Activated T-helper 9 cell treated with anti-CD3 and anti-CD28 coated beads, Interleukin-2, amount 50 U/mL, for 16 hours (primary cell): ENCODE measurements at places on chromosomes 13 and 19.

DNA sequence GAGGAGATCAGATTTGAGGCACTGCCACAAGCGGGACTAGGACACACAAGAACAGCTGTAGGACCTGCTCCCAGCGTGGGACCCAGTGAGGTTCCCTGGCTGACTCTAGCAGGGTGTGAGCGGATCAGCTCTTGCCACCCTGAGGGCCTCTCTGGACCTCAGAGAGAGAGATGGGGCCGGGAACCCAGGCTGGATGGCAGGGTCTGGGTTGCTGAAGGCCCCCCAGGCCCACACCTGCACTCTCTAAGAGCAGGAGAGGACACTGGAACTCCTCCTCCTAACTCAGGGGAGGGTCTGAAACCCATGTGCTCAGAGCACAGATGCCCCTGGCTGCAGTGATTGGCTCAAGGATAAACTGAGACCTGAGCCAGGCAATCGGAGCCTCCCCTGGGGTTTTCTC lies 13.5 kb upstream of the IL4I1 start:
- DNase-seq, result no peak

DNA sequence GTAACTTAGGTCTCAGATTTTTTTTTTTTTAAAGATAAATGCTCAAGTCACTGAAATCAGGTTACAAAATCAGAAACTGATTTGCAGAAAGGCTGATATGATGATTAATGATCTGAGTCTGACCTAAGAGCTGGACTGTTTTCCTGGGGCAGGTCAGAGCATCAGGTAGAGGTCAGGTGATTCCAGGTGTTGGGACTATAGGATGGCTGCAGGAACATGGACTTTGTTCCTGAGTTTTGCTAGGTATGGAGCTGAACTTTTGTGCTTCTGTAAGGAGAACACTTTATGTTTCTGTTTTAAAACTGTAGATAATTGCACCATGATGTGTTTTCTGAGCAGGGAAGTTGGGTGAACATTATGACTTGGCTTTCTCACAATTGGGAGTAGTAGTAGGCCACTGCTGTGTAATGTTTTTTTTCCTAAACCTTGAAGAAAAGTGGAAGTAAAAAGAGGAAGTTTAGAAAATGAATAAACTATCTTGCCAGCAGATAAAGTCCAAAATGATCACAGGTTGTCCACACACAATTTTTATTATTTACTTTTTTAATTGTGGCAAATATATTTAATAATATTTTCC lies 297.2 kb downstream of the DCT start:
- DNase-seq, result no peak

DNA sequence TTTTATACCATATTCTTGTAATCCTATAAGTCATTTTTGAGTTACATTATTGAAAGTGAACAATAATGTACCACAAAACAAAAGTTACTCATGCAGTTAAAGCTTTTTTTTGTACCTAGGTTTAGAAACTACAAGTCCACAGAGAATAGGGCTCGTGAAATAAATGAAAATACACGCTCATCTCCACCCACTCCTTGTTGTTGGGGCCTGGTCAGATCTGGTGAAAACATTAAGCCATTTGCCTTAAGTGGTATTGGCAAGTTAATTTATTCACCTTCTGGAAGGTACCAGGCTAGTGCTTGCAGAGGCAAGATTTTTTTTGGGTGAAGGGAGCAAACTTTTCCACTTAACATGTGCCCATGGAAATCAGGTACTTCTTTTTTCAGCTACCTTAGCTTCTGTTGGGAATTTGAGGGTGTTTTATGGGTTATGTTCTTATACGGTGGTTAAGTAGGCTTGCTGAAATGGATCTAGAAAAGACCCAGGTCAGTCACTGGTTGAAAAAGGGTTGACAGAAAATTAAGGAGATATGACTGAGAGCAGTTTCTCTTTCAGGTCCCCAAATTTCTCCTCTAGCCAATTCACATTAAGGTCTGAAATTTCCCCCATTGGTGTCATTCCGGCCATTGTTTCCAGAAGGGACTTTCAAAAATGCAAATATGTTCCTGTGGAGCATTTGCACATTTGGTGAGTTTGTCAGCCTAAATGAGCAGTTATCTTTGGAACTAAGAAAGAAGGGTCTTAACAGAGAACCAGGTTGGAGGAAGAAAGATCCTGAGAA lies 143.3 kb downstream of the KCNRG start:
- no peak for DNase-seq

GRCh38 chr13:33153421-33154404 lies 131.8 kb downstream of the STARD13 start:
- no peak for DNase-seq

DNA sequence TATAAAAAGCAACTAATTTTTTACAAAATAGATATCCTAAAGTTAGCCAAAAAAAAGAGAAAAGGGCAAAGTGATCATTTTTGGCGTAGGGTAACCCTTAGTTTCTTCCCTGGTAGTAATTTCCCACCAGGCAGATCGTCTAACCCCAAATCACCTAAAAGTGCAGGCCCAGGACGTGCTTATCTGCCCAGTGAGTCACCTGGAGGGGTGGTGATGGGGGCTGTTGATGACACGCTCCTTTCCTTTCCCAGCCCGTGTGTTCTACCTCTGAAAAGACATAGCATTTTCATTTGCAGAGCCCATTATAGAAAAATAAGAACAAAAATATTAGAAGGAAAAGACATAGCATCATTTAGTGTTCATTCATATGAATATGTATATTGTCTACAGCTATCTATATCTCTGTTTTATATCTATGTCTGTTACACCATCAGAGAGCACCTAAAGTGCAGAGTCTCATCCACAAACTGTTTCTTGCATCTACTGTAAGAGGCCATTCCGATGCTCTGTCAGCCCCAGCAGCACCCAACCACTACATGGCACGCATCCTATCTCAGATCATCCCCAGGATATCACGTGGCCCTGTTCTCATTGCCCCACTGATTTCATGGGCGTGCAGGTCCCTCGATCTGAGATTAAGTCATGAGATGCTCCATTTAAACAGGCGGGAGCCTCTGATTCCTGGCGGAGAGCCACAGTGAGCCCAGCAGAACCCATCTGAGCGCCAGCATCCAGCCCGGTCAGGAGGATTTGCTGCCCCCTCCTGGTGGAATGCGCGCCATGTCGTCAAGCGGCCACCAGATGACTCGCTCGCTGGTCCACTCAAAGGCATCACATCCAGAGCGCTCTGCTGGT lies 8.5 kb upstream of the LILRB3 start:
- DNase-seq, result peak; percentile 73

DNA sequence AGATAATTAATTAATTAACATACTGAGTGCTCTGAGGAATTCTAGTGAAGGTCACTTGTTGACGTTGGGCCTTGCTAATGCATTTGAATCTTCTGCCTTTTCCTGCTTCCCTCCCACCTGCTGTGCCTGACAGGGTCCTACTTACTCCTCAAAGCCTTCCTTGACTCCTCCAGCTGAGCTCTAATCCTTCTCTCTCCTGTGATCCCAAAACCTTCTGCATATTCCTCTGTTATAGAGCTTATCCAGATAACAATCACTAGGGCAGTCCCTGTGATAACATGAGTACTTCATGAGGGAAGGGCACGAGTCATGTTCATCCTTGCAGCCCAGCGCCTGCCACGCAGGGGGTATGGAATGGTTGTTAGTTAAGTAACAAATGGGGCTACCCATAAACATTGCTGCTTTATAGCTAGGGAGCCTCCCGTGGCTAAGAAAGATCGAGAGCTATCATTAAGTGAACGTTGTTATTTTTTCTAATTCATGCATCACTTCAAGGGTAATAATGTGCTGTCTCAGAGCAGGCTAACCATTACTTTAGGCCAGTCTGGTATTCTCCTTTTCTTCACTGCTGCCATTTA lies 19.1 kb upstream of the SPATA13 start:
- no peak for DNase-seq
